ENCODE measurements at places on chromosomes 1 and 21.
A peak's percentile ranks its signal among the peaks of the same experiment; 100 is the strongest.

GRCh38 chr1:114032271-114033215 is 53.3 kb downstream of the OLFML3 start:
- peak; percentile 22 for DNase-seq

- DNase-seq: no peak
These were observed 64.1 kb upstream of the TMPRSS2 start for GRCh38 chr21:41571938-41572510.

- no peak for DNase-seq
These were observed 1574.5 kb downstream of the MRPL39 start for GRCh38 chr21:24032709-24033232.

DNA sequence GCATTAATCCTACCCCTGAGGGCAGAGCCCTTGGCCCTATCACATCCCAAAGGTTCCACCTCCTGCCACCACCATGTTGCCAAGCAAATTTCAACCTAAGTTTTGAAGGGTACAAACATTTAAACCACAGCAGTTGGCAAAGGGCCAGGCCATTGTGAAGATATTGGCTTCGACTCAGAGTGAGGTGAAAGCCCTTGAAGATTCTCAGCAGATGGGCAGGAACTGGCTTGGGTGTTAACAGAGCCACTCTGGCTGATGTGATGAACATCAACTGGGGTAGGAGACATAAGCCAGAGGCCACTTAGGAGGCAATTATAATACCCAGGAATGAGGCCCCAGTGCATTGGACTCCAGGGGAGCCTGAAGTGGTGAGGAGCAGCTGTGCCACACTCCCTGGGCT is 207.7 kb upstream of the KAZN start:
- no peak for DNase-seq

DNA sequence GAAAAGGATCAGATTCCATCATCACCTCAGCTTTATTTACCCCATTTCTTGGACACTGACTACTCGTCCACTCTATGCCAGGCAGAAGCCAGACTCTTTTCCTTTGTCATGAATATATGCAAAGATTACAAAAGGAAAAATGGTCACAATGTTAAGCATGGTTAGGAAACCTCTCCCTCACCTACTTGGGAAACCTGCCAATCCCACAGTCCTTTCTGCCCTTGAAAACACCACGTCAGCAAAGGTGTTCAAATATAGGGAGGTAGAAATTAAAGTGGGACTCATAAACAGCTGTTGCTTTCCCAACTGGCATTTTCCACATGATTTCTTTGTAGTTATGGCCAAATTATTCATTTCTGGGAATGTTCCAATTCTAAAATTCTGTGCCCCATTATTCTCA is 16.2 kb upstream of the ATP13A2 start:
- DNase-seq: no peak

- DNase-seq: no peak
These were observed 165.3 kb downstream of the GALNT2 start for GRCh38 chr1:230232371-230232771.

DNA sequence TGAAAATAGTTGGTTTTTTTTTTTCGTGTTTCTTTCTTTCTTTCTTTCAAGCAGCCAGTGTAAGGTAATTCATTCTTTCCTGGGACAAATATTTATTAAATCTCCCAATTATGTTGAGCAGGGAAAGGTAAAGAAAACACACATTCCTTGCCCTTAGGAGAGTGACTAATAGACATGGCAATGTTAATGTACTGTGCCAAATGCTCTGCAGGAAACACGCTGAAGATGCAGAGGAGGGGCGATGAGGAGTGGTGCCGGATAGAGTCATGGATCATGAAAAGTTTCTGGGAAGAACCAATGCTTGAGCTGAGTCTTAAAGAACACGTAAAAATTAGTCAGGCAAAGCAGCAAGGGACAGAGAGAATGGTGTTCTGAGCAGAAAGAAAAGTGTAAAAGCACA is 199.2 kb downstream of the DNM3 start:
- no peak for DNase-seq

- no peak for DNase-seq
These were observed 2.4 kb downstream of the CEPT1 start for GRCh38 chr1:111142356-111142975.

DNA sequence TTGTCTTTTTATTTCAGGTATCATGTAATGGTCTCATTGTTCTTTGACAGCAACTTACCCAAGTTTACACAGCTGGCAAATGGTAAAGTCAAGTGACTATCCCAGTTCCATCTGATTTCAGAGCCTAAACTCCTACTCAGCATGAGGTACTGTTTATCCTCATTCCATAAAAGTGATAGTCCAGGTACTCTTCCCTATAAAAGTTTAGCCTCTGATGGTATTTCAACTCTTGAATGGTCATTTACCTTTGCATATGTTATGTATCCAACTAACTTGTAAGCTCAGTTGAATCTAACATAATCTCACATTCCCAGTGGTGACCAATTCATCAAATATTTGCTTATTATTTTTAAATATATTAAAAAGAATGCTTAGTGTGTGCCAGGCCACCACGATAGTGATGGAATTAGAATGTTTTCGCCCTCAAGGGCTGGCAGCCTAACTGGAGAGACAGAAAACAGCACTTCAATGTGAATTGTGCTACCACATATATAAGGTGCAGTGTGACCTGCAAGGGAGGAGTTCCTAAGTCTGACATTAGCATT is 307.1 kb downstream of the CTH start:
- no peak for DNase-seq

DNA sequence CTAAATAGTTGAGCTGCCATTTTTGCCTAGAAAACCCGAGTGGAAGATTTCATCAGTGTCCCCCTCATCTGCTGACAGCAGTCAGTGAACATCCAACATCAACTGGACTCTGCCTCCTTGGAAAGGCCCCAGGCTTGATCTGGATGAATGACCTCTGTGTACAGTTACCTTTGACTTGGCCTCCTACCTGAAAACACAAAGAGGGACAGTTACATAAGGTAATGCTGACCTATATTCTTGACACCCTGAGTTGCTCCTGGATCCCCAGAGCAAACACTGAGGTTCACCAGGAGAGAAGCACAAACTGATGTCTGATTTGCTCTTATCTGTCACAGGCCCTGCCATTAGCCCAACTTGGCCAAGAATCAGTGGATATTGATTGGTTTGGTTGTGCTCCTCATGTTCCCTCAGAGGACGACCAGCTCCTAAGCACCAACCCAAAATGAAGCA is 138.9 kb downstream of the PROX1 start:
- no peak for DNase-seq

- DNase-seq: no peak
These were observed 18.7 kb upstream of the FAM43B start for GRCh38 chr1:20533635-20534034.

GRCh38 chr1:16888860-16889816 is 6.6 kb upstream of the RNU1-2 start:
- no peak for DNase-seq

- peak; percentile 87 for DNase-seq
These were observed 145.0 kb upstream of the DUSP10 start for GRCh38 chr1:221886743-221887414.

- DNase-seq: no peak
These were observed 232.3 kb downstream of the HMCN1 start for GRCh38 chr1:185966471-185966870.

GRCh38 chr1:182348961-182349747 is 42.4 kb downstream of the GLUL start:
- DNase-seq: no peak

DNA sequence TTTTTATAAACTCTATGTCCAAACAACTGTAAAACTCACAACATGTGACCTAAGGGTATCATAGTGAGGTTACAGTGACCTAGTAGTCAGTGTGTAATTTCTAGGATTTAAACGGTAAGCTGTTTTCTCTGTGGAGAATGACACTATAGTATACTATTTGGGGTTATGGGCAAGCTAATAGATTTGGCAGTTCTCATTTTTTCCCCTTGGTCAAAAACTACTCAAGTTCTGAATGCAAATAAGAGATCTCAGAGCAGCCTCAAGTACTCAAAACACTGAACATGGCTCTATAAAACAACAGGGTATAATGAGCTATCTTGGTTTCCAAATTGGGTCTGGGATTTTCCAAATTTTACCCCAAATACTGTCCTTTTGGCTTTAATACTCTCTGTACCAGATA is 88.5 kb upstream of the HMCN1 start:
- no peak for DNase-seq

- peak; percentile 63 for DNase-seq
These were observed 4.9 kb downstream of the GLIS1 start for GRCh38 chr1:53733975-53734649.

GRCh38 chr1:202745323-202745888 is 35.2 kb upstream of the SYT2 start:
- no peak for DNase-seq

- no peak for DNase-seq
These were observed 11.4 kb upstream of the PRPF3 start for GRCh38 chr1:150309758-150310508.

DNA sequence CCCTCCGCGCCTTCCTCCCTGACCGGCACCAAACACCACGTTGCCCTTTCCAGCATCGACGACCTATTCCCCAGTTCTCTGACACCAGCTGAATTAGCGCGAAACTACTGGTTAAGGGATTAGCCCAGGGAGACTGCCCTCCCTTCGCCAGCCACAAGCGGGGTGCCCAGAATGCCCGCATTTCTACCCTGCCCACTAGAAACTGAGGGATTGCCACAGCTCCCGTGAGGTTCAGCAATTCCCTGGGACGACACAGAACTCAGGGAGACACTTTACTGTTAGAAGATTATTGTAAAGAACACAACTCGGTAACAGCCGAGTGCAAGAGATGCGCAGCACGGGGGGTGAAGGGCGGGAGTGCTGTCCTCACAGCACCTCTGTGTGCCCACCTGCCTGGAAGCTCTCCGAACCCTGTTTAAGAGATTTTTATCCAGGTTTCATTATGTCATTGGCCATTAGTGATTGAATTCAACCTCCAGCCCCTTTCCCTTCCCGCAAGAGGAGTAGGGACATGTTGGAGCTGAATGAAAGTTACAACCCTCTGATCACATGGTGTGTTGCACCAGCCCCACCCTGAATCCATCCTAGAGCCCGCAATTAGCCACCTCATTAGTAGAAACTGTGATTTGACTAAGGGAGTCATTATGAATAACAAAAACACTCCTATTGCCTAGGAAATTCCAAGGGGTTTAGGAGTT is 15.8 kb upstream of the RIPPLY3 start:
- no peak for DNase-seq

DNA sequence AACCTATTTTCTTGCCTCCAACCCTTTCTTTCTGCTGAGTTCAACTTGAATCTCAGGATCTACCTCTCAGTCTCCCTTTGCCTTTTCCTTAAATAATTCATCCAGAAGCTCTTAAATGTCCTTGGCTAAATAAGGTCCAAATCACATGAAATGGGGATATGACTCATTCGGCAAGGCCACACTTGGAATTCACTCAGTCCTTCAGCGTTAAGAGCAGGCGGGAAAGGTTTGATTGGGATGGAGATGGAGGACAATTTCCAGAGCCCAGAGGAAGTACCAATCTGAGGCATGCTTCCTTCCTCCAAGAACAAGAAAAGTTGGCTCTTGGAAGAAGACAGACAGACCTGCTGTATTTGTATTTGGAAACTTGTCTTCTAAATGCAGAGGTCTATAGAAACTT is 128.5 kb downstream of the PROX1 start:
- DNase-seq: no peak

DNA sequence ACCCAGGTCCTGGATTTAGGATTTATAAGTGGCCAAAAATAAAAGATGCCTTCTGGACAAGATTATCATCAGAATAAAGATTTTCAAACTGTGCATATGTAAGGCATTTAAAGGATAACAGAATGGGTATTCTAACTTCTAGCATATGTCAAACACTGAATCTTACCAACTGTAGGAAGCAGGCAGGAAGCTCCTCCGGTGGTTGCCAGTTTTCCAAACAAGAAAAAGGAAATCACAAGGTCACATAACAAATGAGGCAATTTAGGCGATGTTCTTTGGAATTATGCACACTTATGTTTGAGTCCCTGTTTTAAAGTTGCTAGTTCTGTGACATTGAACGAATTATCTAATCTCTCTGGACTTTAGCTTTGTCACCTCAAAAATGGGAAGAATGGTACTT is 48.9 kb downstream of the ATP6V1G3 start:
- no peak for DNase-seq

DNA sequence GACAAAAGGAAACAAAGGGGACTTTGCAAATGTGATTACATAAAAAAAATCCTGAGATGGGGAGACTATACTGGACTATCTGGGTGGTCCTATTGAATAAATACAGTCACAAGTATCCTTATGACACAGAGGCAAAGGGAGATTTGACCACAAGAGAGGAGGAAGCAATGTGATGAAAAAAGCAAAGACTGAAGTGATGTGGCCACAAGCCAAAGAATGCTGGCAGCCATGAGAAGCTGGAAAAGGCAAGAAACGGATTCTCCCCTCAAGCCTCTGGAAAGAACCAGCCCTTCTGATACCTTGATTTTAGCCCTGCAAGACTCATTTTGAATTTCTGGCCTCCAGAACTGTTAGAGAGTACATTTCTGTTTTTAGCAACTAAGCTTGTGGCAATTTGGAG is 36.4 kb downstream of the OLFML2B start:
- no peak for DNase-seq

GRCh38 chr21:31720330-31720729 is 11.6 kb downstream of the SCAF4 start:
- no peak for DNase-seq

- no peak for DNase-seq
These were observed 83.3 kb downstream of the ZFYVE9 start for GRCh38 chr1:52225174-52225573.

DNA sequence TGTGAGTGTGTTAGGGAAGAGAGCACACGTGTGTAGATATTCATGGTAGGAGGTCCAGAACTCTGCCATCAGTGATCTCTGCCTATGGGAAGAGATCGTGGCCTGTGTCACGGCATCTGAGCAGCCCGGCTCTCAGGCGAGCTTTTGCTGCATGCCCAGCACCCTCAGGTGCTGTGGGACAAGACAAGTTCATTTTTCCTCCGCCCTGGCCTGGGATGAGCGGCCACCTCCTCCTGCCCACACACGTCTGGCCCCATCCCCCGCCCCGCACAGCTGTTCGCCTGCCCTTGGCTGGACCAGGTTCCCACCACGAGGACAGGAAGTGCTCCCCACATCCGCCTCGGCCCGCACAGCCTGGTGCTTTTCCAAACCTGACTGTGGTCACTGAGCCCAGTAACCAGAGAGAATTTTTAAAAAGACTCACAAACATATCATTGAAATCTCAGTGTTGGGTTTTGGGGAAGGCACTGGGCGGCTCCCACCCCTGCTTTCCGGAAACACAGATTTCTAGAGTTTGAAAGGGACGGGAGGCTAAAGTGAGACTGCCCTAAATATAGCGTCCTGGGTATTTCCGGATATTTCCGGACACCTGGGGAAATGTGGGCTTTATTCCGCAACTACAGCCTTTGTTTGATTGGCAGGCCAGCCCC is 18.0 kb downstream of the BMP8A start:
- DNase-seq: no peak

- DNase-seq: no peak
These were observed 14.8 kb downstream of the CTSK start for GRCh38 chr1:150793221-150793620.

GRCh38 chr1:220426989-220427388 is 100.9 kb upstream of the MARK1 start:
- DNase-seq: no peak

- DNase-seq: no peak
These were observed 511.6 kb downstream of the KIF26B start for GRCh38 chr1:245666412-245666811.

GRCh38 chr1:54273795-54274163 is 73.8 kb downstream of the MRPL37 start:
- DNase-seq: no peak
